ENCODE measurements at places on chromosomes 1 and 21. TPM values are rescaled to one million over a fixed set of nuclear protein-coding genes. Genes with fewer than 3 reads are reported as not detected.

- no peak for DNase-seq
Observed at GRCh38 chr1:94966033-94966432, 39.1 kb upstream of the CNN3 start.

COL24A1 gene
- total RNA-seq, result 1.8 TPM

DNA sequence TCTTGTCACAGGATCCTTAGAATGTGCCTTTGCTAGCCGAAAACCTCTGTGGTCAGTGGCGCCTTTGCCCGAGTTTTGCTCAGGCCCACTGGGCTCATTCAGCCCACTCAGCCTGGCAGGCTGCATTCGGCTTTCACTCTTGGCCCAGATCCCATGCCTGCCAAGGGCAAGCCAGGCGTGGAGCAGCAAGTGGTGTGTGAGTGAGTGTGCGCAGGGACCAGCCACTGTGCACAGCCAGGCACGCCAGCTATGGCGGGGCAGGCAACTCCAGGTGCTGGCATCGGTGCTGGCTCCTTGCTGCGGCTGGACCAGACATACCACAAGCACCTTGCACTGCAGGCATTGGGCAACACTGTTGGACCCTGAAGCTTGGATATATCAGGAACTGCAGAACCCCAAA is 1145.1 kb upstream of the NCAM2 start:
- no peak for DNase-seq

KCNJ15 gene
- 6.4 TPM for total RNA-seq

TRABD2B gene
- 2.7 TPM for total RNA-seq

APCS gene
- total RNA-seq, result not detected

LCA5L gene
- 61.9 TPM for total RNA-seq

GRCh38 chr21:28745131-28746016 is 247.3 kb downstream of the LTN1 start:
- DNase-seq, result peak; percentile 85

GRCh38 chr1:145999321-146000024 is 3.1 kb upstream of the TXNIP start:
- no peak for DNase-seq

BRINP3 gene
- total RNA-seq, result 2.0 TPM

CHI3L1 gene
- total RNA-seq, result 2.0 TPM

Data from testis (tissue), 5 donors.